CMK (cell line): ENCODE measurements at places on chromosomes 13 and 19.

DNA sequence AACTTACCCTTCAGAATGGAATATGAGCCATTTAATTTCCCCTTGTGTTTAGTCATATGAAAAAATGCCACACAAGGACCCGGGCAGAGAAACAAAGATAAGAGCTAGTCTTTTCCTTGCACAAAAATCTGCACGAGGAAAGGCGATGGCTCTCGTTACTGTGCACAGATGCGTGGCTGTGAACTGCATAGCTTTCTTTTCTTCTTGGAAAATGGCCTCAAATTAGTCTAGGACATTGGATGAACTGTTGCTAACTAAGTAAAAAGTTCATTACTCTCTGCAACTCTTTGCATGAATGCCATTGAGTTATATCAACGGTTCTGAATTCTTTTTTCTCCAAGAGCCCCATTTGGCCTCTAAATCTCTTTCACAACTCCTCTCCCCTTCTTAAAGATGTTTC, 125.2 kb downstream of the COG6 start:
- no peak for DNase-seq

DNA sequence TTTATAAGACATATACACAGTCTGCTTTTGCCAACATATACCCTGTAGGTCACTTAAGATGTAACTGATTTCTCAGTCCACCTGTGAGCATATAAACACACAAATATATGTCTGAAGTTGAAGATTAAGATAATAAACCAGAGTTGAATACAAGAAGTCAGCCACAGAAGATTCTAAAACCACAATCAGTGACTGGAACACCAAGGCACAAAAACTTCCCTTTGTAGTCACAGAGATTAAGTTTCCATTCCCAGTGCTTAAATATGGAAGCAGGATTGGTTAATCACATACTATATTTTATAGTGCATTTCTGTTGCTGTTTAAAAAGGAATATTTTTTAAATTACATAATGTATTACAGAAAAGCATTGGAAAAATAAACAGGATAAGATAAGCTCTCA, 39.9 kb downstream of the MTMR6 start:
- no peak for DNase-seq

DNA sequence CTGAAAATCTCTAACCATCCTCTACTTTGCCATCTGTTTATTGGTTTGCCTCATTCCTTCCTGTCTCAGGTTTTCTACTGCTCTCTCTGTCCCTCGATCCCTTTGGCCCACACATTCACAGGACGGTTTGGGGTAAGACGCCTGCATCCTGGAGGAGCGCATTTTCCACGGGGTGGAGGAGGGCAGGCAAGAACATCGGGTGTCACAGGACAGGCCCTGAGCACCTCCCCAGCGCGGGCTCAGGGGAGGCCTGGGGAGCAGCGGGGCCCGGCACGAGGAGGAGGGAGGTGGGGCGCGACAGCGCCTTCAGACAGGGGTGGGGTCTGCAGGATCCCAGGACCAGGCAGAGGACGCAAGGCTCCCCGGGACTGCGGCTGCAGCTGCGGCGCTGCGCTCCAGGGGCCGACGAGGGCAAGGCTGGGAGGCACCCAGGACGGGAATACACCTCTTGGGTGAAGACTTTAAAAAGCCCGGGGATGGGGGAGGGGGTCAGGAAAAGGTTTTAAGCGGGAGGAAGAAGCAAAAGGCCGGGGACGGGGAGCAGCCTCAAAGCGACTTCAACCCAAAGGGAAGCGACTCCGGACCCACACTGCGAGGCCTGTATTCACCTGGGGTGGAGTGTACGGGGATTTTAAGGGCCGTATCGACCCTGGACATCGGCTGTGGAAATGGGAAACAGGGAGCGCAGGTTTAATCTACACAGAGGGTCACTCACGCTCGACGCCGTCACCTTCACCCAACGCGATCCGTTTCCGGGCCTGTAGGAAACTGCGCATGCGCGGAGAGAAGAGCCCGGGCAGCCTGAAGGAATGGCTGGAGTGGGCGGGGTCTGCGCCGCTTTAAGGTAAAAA, at the start of gene ZNF415:
ZNF415 (minus strand) TSS at position 770 of the 851 bp plus-strand sequence. CDS start 10,234 bp downstream, outside the sequence.
- no peak for DNase-seq

GRCh38 chr19:47729468-47729798, 15.9 kb upstream of the NOP53 start:
- peak; percentile 68 for DNase-seq

GRCh38 chr19:32373585-32374295, 28.3 kb downstream of the ZNF507 start:
- DNase-seq = no peak

- DNase-seq = no peak
Observed at GRCh38 chr13:96824140-96824539, 170.1 kb downstream of the OXGR1 start.

GRCh38 chr13:110687736-110688135, 18.2 kb downstream of the CARS2 start:
- DNase-seq = no peak

GRCh38 chr19:53365899-53366493, 491 bp downstream of the ZNF525 start:
- no peak for DNase-seq

GRCh38 chr19:53576941-53577653, 39.2 kb downstream of the ZNF331 start:
- no peak for DNase-seq

DNA sequence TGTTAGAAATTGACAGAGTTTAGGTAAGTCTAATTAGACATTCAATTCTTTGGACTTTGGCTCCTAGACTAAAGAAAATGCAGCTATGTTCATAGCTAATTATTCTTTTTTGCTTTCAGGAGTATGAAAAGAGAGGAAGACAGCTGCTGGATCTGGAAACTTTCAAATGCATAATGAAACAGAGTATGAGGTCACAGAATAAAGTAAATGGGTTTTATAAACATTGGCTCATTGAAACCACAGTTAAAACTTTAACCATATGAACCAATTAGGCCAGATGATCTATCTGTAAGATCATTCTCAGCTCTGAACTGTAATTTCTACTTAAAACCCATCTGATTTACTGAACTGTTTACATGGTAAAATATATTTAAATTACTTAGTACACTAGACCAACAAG, 82.7 kb downstream of the TEX26 start:
- DNase-seq = no peak

DNA sequence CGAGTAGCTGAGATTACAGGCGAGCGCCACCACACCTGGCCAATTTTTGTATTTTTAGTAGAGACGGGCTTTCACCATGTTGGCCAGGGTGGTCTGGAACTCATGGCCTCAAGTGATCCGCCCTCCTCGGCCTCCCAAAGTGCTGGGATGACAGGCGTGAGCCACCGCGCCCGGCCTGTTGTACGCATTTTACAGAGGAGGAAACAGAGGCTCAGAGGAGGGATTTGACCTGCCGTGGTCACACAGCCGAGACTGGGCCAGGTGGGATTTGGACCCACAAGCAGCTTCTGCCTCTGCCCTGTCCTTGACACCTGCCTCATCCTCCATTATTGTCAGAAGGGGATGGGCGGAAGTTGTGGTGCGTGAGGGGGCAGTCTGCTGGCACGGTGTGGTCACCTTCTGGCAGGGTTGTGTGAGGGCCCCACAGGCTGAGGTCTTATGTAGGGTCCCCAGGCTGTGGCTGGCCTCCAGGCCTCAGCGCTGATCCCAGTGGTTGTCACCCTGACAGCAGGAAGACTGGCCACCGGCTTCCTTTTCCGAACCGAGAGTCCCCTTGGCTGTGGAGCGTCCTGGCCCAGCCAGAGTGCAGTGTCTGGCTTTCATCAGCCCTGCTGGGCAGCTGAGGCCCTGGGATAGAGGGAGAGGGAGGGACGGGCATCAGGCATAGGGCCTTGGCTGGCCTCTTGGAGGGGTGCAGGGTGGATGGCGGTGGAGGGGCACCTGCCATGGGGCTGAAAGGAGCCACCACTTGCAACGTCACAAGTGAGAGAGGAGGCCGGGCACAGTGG, 20.3 kb downstream of the NFIC start:
- DNase-seq = no peak

DNA sequence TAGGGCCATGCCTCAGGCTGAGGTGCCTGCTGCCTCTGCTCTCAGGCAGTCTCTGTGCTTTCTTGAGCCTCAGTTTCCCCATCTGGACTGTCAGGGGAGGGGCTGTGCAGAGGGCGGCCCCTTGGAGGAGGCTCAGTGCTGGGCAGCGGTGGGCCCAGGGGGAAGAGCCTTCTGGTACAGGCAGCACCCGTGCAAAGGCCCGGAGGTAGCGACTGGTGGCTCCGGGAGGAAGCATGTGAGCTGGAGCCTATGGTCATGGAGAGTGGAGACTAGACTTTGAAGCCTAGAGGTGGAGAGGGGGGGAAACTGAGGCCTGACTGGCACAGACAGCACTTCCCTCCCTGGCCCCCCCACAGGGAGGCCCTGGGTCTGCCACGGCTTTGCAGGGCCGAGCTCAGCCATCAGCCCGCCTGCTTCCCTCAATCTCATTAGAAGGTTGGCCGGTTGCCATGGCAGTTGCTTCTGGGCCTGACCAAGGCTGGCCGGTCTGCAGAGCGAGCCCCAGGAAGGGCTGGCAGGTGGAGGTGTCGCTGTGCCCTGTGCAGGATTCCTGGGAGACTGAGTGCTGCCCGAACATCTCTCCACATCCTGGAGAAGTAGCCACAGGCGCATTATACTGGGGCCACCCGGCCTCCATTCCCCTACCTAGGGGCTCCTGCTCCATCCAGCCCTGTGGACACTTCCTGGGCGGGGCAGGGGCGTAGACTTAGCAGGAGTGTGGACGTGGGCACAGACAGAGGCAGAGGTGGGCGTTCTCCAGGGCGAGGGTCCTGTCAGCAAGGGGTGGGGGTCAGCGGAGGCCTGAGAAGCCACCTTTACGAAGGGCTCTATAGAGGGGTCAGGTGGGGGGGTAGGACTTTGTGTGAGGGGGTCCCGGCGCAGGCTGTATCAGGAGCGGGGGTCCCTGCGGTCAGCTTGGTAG, 53.2 kb downstream of the CRTC1 start:
- DNase-seq = no peak

GRCh38 chr19:28425046-28425931, 787.7 kb downstream of the UQCRFS1 start:
- DNase-seq = no peak

GRCh38 chr19:16338470-16339360, 14.1 kb downstream of the KLF2 start:
- DNase-seq = no peak

GRCh38 chr19:46637224-46637623, 1.2 kb upstream of the GNG8 start:
- DNase-seq = no peak

DNA sequence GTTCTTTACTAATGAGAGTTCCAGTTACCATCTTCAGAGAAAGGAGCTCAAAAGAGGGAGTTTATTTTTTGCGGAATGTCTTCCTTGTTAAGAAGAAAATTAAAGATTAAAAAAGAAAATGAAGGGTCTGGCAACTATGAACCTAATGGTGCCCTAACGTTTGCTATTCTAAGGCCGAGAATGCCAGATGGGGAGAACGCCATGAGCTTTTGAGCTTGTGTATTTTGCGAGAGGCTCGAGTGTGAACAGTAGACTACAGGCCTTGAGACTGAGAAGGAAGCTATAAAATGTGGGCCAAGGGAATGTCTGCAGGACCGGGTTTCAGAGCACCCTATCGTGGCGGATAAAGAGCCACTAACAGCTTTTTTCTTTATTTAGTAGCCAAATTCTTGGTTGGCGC, 6.7 kb downstream of the FGF14 start:
- DNase-seq = no peak

- DNase-seq = no peak
Observed at GRCh38 chr13:93378184-93378583, 151.6 kb downstream of the GPC6 start.

DNA sequence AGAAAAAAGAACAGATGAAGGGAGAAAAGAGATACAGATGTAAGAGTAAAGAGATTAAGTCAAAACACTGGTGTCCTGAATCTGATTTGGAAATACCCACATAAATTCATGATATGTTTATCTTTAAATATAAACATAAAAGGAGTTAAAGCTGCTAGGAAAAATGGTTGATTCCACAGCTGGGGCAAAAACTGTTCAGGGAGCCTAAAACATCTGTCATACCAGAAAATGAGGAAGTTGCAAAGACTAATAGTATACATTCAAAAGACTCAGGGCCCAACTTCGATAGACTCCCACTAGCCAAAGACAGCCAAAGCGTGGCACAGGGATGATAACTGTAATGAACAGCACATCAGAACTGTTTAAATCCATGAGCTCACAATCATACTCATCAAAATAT, 62.0 kb downstream of the ABCC4 start:
- DNase-seq = no peak

GRCh38 chr13:94329277-94329676, 150.2 kb downstream of the DCT start:
- DNase-seq = no peak

DNA sequence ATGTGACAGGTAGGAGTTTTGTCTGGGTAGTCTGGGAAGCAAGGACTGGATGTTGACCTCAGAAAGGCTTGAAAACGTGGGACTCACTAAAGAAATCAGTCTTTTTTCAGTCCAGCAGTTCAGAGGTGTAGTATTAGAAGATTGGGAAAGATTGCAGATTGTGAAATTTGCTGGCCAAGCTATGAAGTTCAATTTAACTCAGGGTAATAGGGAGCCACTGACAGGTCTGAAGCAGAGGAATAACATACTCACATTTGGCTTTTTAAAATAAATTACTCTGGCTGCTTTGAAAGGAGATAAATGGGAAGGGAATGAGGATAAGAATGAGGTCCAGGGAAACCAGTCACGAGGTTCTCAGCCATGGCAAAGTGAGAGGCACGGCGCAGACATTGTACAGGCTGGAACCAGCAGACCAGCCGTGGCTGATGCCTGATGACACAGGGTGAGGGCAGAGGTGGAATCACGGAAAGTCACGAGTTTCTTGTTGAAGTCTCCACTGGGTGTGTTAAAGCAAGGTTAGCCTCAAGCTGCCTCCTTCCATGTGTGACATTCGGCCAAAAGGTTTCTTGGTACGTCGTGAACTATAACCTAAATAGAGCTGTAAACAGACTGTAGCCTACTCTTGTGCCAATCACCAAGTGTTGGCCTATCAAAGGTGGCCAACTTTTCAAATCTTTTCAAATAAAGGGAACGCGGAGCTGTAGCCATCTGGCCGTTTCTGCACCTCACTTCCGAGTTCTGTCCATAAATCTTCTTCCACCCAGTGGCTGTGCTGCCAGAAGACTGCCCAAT, 377.6 kb downstream of the IRS2 start:
- DNase-seq = no peak
